SIG-M5 (cell line): ENCODE measurements at places on chromosomes 3 and 15.

DNA sequence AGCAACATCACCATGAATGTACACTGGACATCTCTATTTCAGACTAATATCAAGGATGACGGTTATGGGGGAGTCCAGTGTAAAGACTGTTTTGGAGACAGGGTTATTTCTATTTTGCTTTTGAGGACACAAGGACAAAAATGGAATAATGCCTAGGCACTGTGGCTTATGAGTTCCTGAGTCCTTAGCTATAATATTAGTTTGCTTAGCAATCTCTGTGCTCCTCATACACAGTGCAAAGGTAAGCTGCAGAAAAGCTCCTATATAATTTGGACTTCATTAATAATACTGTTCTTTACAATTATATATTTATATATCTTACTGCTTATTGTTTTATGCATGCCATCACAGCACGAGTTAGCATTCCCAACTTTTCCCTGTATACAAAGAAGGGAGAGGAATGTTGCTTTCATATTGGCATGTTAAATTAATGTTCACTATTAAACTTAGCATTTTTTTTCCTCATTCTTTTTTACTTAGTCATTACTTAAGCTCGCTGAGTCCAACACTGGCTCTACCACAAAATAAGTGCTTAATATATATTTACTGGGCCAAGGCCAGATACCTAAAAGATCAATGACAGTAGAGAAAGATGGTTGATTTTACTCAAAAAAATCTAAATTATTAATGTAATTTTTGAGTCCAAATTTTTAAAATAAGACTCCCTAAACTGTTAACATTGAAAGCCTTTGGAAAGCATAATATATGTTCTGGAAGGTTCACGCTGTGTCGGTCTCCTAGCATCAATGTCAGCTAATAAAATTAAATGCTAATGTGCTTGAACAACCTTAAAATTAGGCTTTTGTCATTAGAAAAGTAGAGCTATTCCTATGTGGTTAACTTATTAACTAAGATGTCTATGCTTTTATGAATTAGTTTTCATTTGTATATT lies 13.8 kb downstream of the THBS1 start:
- no peak for DNase-seq

DNA sequence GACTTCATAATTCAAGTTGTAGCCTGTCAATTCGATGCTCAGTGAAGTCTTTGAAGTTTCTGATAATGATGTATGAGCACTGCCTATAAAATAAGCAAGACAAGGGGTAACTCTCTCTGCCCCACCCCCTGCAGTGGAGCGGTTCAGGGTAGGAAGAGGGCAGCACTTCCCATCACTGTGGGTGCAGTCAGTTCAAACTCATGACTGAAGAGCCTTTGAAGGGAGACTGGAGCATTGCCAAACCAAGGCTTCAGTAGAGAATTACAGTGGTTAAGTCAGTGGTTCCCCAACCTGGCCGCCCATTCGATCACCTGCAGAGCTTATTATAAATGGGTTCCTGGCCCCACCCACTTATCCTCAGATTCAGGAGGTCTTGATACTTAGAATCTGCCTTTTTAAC lies 190.6 kb downstream of the SHQ1 start:
- no peak for DNase-seq

DNA sequence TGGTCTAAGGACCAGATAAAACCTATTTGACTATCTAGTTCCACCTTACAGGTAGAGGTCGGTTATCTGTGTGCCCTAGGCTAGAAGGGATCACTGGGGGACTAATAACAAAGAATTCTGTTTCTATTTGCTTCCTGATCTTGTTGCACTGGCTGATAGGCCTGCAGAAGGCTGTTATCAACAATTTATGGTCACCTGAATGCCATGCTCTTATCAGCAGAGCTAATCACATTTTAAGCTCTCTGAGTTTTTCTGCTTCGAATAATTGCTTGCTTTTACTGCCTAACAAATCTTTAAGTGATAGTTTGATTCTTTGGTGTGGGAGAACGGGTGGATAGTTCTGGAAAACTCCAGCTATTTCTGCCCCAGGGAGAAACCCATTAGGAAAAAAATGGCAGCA lies 263.1 kb downstream of the PDZRN3 start:
- DNase-seq = no peak

DNA sequence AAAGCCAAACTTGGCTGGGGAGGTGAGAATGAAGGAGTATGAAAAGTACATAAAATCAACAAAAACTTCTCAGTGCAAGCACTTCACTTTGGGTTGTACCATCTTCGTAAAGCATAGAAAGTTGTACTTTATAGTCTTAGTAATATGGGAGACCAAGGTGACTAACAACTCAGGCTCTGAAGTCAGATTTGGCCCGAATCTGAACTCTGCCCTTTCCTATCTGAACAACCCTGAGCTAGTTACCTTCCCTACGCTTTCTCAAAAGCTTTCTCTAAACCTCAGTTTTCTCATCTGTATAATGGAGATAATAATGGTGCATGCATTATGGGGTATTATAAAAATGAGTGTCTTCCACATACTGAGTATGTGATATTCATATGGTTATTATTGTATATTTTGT lies 285.4 kb upstream of the UMPS start:
- DNase-seq = no peak
